ENCODE measurements at places on chromosomes 5 and 9.
A peak's percentile ranks its signal among the peaks of the same experiment; 100 is the strongest.

DNA sequence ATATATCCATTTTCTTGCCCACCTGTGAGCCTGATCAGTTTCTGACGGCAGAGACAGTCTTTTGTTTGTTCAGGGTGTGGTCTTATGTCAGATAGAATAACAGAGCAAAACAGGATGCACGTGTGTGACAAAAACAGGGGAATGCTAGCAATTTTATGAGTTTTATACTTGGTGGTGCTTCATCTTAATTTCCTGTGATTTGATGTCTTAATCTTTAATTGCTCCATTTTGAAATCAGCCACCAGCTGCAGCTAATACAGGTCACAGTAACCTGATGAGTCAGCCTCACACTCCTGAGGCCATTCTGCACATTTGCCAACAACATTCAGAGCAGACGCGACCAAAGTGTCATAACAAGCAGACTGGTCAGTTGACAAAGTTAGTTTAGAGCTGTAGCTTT, 42.3 kb upstream of the JMY start:
- DNase-seq: no peak

GRCh38 chr5:146321571-146321970, 17.1 kb upstream of the POU4F3 start:
- no peak for DNase-seq

DNA sequence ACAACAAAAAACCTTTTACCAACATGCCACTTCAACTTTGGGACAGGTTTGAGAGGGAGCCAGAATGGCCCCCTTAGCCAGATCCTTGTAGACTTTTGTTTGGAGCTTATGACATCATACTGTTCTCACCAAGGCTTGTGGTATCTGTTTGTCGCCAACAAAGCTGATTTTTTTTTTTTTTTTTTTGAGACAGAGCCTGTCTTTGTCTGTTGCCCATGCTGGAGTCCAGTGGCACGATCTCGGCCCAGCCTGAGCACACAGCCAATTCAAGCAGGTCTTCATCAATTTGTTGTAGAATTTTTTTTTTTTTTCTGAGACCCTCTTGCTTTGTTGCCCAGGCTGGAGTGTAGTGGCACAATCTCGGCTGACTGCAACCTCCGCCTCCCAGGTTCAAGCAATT, 26.4 kb upstream of the NTNG2 start:
- no peak for DNase-seq

- no peak for DNase-seq
These were observed 52.5 kb upstream of the CDKN2AIPNL start for GRCh38 chr5:134463991-134464760.

GRCh38 chr9:104872656-104873488, 55.1 kb downstream of the ABCA1 start:
- no peak for DNase-seq

- DNase-seq: no peak
These were observed 58.2 kb downstream of the PLK2 start for GRCh38 chr5:58401701-58402100.

DNA sequence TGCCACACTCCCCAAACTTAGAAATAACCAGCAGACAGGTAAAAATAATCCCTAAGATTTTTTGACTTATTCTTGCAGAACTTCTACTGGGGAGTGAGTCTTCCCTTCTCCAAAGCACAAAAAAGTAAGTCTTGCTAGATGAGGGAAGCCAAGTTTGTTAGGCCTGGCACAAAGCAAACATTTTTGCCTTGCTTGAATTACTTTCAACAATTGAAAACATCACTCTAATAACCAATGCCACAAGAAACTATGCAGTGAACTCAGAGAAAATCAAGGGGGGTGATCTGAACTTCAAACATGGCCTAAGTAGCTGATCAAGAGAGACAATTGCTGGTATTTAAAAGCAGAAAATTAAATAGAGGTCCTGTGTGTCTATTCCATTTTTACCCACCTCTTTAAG, 123.6 kb upstream of the SLC1A3 start:
- no peak for DNase-seq

DNA sequence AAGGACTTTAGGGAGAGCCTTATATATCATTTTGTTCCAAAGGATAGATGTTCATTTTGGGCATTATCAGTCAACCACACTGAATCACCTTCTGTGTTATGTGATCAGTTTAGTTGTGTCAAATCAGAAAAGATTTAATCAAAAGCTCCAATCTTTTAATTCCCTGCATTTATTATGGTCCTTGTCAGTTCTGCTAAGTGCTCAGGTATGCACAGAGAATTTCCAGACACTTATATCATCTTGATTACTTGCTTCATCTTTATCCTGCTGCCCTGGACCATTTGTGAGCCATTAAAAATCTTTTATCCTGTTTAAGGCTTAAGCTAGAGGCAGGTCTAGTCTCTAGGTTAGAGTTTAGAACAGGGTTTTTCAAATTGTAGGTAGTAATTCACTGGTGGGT, 179.1 kb downstream of the CWC27 start:
- no peak for DNase-seq

- no peak for DNase-seq
These were observed 137.4 kb downstream of the LPAR1 start for GRCh38 chr9:110900917-110901316.

DNA sequence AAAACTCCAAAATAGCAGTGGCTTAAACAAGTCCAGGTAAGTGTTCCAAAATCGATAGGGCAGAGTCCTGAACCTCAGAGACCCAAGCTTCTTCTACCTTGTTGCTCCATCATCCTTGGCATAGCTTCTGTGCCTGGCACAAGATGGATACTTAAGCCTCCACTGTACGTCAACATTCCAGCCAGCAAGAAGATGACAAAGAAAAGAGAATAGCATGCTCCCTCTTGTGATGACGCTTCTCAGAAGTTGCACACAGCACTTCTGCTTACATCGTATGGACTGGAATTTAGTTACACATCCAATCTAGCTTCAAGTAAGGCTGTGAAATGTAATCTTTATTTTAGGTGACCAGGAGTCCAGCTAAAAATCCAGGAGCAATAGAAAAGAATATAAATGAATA, 227.4 kb downstream of the ESM1 start:
- no peak for DNase-seq

DNA sequence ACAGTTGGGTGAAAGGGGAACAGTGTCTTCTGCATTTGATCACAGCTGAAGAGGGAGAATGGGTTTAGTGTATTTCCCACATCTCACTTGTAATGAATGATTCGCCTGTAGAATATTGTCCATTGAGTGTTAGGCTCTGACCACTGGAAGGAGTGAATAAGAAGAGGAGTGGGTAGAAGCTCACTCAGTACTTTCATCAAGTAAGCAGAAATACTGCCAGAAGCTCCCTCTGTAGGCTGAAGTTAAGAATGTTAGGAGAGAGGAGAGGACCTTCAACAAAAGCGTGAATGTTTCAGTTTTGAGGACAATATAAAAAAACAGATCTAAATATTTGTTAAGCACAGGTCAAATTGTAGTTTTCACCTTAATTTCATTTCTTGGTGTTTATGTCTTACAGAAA, 27.5 kb downstream of the FSD1L start:
- no peak for DNase-seq

DNA sequence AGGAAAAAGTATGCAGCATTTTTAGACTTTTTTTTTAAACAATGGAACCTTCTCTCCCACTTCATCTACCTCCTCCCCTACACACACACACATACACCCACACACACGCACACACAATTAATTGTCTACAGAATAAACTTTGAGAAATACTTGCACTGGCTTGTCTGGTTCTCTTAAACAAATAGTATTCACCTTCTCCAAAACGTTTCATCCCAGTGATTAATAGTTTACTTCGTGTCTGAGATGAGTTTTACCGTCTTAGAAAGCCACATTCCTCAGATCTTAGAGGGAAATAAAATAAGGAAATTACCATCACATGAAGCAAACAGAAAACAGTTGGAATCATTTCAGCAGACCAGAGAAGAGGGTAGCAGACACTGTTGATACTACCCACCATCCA, 570.6 kb upstream of the CLINT1 start:
- DNase-seq: no peak

- no peak for DNase-seq
These were observed 304.4 kb upstream of the SMC2 start for GRCh38 chr9:103789686-103790085.

DNA sequence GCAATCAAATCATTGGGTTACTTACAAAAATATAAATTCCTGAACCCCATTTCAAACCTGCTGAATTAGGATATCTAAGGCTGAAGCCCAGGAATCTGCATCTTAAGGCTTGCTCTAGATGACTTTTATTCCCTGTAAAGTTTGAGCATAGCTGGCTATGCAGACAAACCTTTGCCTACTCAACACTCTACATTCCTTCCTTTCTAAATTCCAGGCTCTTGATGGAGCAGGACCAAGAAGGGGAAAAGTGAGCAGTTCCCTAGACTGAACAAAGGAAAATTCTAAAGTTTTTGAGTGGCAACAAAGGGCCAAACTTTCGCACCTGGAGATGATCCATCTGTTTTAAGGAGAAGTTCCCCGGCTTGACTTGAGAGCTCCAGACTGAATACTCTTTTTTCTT, 9.8 kb upstream of the ADRA1B start:
- no peak for DNase-seq

DNA sequence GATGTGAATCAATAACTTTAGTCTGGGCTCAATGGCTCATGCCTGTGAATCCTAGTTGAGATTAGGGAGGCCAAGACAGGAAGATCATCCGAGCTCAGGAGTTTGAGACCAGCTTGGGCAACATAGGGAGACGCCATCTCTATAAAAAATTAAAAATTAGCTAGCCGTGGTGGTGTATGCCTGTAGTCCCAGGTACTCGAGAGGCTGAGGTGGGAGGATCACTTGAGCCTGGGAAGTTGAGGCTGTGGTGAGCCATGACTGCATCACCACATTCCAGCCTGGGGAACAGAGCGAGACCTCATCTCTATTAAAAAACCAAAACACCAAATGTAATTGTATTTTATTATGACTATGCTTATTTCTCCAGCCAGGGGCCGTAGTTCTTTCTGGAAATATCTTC, 69.6 kb upstream of the NR5A1 start:
- no peak for DNase-seq

- DNase-seq: no peak
These were observed 125.6 kb upstream of the PAPPA start for GRCh38 chr9:116027951-116028350.

DNA sequence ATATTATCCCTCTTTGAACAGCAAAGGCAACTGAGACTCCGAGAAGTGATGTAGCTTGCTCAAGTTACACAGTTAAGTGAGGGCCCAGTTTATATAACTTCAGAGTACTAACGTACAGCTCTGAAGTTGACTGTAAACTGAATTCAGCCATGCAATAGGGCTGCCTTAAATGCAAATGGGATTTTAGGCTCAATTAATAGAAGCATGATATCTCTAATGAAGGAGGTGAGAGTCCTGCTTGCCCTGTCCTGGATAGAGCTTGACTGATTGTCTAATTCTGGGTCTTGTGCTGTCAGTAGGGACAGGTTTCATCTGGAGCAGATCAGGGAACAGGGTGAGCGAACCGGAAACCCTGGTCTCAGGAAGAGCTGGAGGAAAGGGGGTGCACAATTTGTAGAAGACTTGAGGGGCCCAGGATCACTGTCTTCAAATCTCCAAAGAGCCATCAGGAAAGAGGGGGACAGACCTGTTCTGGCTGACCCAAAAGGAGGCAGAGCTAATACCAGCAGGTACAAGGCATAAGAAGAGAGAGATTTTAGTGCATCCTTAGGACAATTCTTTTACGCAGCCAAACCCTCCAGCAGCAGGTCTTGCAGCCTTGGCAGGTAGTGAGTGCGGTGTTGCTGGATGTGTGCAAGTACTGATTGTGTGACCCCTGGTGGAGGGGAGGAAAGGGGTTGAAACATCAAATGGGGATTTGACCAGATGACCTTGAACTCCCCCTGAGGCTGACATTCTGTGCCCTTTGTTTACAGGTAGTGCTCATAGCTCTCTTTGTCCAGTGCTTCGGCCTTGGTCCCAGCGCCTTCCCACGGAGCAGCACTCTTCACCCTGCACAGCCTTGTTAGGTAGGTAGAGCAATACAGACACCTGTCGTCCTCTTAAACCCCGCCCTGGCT, 13.0 kb downstream of the GSN start:
- no peak for DNase-seq

DNA sequence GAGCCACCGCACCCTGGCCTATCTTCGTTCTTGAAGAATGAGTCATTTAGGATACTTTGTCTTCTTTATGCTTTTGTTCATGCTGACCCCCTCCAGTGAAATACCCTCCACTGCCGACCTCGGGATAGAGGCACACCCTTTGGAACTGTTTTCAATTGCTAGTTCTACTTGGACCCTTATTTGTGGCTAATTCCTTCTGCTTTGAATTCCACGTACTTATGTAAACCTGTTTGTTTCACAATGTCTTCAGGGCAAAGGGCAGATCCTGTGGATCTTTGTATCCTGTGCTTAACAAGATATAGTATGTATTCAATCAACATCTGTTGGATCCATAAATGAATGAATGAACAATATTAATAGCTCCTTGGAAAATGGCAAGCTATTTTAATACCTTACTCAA, 19.6 kb upstream of the AOPEP start:
- DNase-seq: no peak

- DNase-seq: no peak
These were observed 252.1 kb downstream of the CRB2 start for GRCh38 chr9:123608104-123608503.

- peak; percentile 82 for DNase-seq
These were observed 39.3 kb downstream of the CRB2 start for GRCh38 chr9:123395276-123395688.

GRCh38 chr5:134846641-134846960, 833 bp downstream of the C5orf24 start:
- DNase-seq: no peak

DNA sequence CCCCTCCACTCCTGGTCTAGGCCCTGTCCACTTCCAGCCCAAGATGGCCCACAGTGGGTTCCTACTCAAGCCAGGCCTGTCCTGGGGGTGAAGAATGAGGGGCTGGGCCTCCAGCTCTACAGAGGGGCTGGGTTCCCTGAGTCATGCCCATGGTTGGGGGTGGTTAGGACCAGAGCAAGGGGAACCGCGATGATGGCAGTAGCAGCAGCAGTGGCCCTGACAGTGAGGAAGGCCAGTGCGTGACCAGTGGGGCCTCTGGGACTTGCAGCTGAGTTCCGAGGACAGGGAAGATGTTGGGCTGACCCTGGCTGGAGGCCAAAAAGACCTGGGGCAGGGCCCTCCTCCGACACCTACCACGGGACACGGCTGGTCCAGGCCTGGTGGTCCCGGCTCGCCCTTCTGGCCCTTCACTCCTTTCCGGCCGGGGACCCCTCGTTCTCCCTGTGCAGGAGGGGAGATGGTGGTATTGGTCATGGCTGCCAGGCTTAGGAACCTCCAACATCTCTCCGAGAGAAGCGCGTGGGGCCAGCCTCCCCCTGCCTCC, 9.2 kb upstream of the PHYKPL start:
- no peak for DNase-seq

- no peak for DNase-seq
These were observed 6.3 kb downstream of the IFNA21 start for GRCh38 chr9:21160178-21160577.

DNA sequence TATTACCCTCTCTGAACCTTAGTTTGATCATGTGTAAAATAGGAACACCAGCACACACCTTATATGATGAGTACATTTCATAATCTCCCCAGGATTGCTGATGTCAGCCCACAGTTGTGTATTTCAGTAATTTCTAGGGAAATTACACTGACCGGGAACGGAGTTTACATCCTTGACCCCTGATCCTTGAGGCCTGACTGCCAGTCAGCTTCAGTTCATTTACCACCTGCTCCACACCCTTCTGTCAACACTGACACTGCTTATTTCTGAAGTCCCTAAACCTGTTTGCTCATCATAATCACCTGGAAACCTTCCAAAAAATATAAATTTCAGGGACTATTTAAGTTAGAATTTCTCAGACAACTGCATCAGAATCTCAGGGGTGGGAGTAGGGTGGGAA, 55.3 kb downstream of the ZNF622 start:
- DNase-seq: no peak
